ENCODE measurements at places on chromosomes 2 and 18.

DNA sequence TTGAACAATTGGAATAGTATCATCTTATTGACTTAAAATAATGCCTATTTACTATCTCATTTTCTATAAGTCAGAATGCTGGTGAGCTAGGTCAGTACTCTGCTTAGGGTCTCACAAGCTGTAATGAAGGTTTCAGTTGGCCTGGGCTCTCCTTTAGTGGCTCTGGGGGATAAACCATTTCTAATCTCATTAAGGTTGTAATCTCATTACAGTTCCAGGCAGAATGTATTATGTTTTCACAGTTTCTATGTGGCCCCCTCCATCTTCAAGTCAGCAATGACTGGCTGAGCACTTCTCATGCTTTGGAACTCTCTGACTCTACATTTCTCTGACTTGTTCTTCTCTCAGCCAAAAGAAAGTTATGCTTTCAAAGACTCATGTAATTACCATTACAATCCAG lies 163.1 kb downstream of the CCDC178 start:
- no peak for DNase-seq

DNA sequence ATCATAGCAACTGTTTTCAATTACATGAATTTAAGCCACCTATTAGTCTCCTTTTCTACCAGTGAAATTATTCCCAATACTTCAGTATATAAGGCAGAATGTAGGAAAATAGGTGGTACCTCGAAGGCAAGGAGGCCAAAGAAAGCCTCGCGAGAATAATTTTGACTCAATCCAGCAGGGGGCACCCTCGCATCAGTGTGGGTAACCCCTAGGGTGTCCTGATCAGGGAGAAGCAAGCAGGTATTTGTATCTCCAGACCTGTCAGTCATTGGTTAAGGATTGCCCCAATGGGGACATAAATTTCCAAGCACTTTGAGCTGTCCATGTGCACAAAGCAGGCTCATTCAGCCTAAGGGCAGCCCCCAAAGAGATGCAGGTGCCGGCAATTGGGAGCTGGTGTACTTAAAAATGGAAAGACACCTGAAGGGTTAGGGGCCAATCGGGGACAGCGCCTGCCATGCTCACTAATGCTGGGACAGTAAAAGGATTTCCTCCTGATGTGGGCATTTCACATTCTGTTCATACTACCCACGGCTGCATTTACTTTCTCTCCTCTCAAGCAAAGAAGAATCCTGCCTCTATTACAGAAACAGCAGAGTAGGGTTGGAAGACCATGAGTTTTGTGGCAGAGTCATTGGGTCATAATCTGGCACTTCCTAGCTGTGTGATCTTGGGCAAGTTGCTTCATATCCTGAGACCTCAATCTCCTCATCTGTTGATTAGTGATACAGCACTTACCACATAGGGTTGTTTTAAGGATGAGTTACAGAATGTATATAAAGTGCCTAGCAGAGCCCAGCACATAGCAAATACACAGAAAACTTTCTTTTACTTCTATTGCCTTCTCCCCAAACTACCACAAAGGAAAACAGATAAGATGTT lies 136.1 kb downstream of the ICOS start:
- no peak for DNase-seq

DNA sequence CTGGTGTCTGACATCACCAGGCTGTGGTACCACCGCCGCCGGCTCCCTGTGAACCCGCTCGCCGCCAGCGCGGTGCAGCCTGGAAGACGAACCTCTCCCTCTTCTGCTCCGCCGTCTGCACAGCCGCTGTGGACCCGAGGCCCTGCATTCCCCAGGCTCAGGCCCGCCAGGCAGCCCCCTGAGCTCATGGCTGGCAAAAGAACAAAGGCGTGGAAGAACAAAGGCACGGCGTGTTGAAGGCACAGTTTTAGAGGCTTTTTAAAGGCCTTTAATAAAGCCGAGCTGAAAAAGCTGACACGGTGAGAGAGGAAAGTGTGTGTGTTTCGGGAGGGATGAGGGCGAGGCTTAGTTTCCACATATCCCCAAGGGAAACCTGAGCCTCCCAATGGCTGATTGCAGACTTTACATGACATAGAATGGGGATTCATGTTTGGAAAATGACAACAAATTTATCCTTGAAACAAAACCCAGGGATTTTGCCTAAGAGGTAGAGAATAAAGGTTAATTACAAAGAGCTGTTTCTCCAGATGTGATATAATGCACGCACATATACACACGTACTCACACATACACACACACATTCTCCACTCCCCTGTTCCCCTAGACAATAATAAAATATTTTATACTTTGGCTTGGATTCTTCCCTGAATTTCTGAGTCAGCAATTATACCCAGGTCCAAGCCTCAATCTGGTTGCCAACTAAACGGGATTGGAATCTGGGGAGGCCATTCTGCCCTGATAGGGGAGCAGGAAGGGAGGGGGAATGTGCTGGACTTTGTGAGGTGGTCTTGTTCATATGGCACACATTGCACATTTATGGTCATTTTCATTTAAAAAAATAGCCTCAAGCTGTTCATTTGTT lies 39.7 kb downstream of the RFX8 start:
- DNase-seq = no peak

DNA sequence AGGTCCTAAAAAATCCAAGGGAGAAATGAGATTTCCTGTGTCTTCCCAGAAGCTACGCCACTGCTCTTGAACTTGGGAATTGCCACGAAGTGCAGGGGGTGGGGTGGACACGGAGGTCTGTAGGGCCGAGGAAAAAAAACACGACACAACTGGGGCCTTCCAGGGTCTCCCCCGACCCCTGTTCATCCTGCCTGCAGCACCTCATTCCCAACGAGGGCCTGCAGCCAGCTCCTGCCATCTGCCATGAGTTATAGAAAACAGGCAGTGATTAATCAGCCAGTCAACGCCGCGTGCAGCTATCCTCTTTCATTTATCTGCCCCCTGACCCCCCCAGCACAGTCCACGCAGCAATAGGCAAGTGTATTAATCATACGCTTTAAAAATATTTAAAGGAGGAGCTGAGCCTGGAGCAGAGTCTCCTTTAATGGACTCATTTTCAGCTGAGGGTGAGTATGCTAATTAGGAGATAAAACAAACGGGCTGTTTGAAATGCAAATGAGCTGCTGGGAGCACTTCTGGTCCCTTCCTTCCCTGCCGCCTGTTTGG lies 209.9 kb downstream of the TFCP2L1 start:
- DNase-seq = no peak

- DNase-seq = no peak
Measured at GRCh38 chr2:36843838-36844237, 122.5 kb downstream of the STRN start.

DNA sequence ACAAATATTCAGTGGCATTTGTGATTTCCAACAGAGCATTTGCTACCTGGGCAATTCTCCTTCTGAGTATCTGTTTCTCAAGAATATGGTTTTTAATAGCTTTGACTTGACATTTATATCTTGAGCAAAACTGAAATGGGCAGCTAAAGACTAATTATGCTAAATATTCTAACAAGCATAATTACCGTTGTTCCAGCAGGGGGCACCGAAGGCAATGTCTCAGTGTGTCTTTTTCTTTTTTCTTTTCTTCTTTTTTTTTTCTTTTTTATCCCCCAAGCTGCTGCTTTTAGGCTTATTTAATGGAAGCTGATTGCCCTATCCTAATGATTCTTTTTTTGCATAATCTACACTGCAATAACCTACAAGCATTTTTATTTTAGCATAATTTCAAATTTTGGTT lies 138.9 kb upstream of the NABP1 start:
- no peak for DNase-seq
